ENCODE measurements at places on chromosomes 6 and 20.

GRCh38 chr20:42366626-42367025 is 748.4 kb upstream of the CHD6 start:
- no peak for DNase-seq

DNA sequence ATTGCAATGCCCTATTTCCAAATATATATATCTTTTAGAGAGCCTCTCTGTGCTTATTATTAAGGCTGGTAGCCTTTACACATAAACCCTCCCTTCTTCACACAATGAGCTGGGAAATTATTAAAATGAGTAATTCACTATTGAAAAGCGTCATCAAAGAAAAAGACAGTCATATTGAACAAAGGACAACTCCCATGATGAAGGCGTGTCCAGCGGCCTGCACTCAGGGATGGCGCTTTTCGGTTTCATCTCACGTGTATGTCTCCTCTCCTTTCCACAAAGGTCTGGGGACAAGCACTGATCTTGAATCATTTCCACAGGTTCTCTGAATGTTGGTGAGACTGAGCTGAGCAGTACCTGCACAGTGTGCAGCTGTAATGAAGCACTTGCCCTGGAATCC is 3.5 kb downstream of the SERPINB9 start:
- no peak for DNase-seq

GRCh38 chr6:141610741-141611140 is 522.0 kb upstream of the GJE1 start:
- DNase-seq: no peak

DNA sequence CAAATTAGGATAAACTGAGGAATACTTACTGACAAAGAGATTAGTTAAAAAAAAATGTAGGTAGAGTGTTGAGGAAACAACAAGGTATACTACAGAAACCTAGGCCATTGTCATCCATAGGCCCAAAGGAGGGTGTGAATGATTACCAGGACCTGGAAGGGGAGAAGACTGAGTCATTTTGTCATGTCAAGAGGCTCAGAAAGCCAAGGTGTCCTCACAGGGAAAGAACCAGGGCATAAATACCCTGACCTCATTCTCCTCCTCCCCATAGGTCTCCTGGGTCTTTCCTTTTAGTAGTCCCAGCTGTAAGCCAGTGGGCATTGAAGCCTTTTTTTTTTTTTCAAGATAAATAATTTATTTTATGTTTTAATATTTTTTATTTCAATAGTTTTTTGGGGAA is 582.1 kb upstream of the JAG1 start:
- DNase-seq: no peak

- DNase-seq: no peak
Observed at GRCh38 chr6:40916845-40917244, 122.2 kb downstream of the UNC5CL start.
